ENCODE measurements at places on chromosomes 4 and X. TPM values are rescaled to one million over a fixed set of nuclear protein-coding genes. Genes with fewer than 3 reads are reported as not detected.

DNA sequence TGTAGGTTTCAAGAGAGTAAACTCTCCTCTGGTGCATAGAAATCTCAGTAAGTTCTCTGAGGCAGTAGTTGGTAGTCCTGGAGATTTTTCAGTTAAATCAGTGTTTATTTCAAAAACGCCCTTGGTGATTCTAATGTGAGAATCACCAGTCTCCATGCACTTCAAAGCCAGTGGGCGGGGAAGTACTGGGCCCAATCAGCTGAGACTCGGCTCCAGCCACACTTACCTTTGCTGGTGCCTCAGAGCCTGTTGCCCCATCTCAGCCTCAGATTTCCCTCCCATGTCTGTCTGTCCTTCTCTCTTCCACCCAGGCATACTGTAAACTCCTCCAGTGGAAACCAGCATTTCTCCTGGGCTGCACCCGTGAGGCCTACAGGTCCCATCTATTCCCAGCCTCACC is 7.4 kb upstream of the MGST2 start:
- DNase-seq, result no peak

DUSP21 gene
- not detected for polyA plus RNA-seq

DNA sequence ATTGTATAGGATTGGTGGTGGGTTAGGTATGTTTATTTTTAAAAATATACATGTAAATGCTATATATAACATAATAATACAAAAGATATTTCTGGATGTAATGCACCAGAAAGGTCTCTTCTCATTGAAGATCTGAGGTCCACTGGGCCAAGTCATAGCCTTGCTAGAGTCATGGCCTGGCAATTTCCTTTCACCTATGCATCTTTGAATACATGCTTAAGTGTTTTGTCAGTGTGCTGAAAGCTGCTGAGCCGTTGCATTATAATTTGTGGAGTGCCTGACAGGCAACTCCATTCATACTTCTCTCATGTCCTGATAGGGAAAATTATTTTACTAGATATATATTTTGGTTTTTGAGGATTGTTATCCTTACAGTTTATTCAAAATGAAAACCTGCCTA is 410.2 kb upstream of the CT83 start:
- no peak for DNase-seq

DNA sequence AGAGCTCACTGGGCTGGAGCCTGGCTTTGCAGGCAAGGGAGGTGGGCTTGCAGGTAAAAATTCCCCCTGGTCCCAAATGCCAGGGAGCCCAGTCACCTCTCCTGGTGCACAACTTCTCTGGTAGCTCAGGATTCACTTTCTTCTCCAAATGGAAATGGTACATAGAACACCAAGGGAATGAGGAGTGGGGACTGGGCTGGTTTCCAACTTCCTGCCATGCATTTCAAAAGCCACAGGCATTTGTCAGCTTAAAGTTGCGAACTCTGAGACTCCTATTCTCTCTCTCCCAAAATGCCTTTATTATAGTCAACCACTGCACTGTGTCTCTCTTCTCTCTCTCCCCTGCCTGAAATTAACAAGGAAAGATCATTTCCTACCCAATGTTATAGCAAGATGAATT is 177.3 kb downstream of the GRIA3 start:
- no peak for DNase-seq

DNA sequence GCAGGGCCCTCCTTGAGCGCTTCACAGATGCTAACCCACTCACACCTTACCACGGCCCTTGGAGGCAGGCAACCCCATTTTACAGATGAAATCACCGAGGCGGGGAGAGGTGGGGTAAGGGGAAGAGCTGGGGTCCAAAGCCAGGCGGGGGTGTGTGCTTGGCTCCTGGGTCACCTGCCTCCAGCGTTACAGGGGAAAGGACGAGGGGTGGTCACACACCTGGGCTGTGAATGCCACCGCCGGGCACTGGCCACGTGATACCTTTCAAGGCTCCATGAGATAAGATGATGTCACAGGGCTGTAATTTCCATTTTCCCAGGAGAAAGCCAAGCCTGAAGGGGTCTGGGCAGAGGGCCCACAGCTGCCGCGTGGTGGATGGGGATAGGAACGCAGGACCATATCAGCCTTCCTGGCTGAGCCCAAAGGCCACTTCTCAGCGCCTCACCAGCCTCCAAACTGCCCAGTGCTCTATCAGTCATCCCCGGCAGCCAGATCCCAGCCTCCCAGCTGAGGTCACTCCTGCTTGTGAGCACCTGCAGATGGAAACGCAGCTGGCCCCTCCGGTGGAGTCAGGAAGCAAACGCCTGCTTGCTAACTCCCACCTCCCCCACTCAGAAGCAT is 62.4 kb upstream of the CRMP1 start:
- no peak for DNase-seq

RPA4 gene
- polyA plus RNA-seq, result 0.05 TPM

LRIT3 gene
- polyA plus RNA-seq, result 0.11 TPM

GRCh38 chr4:153469031-153469430 is 2.9 kb downstream of the TMEM131L start:
- DNase-seq, result no peak

- no peak for DNase-seq
Measured at GRCh38 chr4:146398404-146398803, 123.3 kb downstream of the SLC10A7 start.

DNA sequence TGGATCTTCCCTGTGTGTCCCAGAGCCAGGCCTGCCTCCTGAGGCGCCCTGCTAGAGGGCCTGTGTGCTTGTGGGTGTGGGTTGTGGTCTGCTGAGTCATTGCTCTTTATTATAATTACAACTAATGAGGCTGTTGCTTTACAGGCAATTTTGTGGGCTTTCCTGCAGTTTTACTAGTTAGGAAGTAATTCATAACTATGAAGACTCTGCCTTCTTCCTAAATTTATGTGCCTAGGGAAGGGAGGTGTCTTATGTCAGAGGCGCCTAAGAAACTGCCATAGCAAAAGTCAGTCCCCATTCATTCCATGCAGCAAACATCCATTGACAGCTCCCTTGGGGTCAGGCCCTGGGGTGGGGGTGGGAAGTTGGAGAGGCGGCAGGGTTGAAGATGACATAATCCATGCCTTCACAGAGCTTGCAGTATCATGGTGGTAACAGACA is 359.2 kb downstream of the IDS start:
- DNase-seq, result no peak

PABPC5 gene
- 0.16 TPM for polyA plus RNA-seq
